Airway epithelial cell (primary cell): ENCODE measurements at places on chromosomes 7 and 10. TPM values are rescaled to one million over a fixed set of nuclear protein-coding genes. Genes with fewer than 3 reads are reported as not detected.

HOXA9 gene
- total RNA-seq: 0.21 TPM in 1 of 2 replicates, not detected in the other

SPDYE2 gene
- total RNA-seq: not detected in 2 replicates

CACNB2 gene
- total RNA-seq: not detected in 2 replicates

ZNF862 gene
- 6.1 and 11.9 TPM in 2 replicates for total RNA-seq

AOC1 gene
- 0.14 TPM in 1 of 2 replicates, not detected in the other for total RNA-seq

INHBA gene
- total RNA-seq: 3.8 and 5.9 TPM in 2 replicates
